Activated CD4-positive, alpha-beta memory T cell treated with anti-CD3 and anti-CD28 coated beads, Interleukin-2, amount 10 ng/mL, durations not matched to agents 7 days and 5 days (primary cell): ENCODE measurements at places on chromosomes 1 and 21. TPM values are rescaled to one million over a fixed set of nuclear protein-coding genes. Genes with fewer than 3 reads are reported as not detected.

MIGA1 gene
- 11.5 TPM for total RNA-seq

TMIGD3 gene
- total RNA-seq, result not detected

GRCh38 chr1:238492271-238492670 is 601.5 kb upstream of the ZP4 start:
- DNase-seq, result no peak

DNA sequence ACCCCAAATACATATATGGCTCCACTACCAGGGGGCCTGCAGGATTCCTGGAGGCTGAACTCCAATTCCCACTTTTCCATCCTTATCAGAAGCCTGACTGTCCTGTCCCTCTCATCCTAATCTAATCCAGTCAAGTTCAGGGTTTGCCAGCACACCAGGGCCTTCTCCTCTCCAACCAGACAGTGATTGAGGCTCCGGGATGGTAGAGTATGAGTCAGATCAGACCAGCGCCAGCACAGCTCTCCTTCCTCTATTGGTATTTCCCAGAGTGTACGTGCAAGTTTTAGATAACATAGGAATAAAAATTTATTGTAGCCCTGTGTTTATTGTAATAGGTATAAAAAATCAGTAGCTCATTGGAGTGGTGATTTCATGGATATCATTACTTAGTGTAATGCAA is 24.5 kb upstream of the RCSD1 start:
- no peak for DNase-seq

GRCh38 chr1:26353210-26353859 is 595 bp downstream of the CRYBG2 start:
- no peak for DNase-seq

GRCh38 chr1:66626261-66626660 is 92.3 kb downstream of the SGIP1 start:
- no peak for DNase-seq
